ENCODE measurements at places on chromosomes 7 and 10.

DNA sequence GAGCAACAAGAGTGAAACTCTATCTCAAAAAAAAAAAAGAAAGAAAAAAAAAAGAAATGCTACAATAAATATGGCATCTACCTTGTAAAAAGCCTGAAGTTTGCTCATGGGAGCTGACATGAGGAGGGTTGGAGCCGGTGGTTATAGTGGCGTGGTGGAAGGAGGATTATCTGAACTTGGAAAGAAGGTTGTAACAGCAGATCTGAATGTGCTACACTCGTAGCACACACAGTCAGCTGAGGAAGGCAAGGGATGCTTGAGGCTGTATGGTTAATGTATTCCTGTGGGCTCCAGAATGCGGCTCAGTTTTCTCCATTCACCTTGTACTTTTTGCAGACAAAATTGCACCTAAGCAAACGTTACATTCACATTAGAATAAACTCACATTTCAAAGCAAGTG is 390.3 kb upstream of the GALNT17 start:
- no peak for DNase-seq

DNA sequence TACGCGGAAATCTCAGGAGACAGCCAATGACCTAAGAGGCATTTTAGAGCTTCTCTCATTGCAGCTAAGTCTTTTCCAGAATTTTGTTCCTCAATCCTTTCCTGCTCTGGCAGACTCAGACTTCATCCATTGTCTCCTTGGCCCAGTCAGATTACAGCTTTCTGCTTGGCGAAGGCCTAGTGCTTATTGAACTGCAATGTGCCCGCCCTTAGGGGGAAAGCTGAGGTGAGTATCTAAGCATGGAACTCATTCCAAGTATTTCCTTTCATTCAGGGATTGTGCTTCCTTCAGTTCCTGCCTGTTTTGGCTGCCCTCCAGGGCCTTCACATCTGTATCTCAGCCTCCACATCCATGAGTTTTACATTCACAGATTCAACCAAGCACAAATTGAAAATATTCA is 37.5 kb downstream of the PRLHR start:
- no peak for DNase-seq

DNA sequence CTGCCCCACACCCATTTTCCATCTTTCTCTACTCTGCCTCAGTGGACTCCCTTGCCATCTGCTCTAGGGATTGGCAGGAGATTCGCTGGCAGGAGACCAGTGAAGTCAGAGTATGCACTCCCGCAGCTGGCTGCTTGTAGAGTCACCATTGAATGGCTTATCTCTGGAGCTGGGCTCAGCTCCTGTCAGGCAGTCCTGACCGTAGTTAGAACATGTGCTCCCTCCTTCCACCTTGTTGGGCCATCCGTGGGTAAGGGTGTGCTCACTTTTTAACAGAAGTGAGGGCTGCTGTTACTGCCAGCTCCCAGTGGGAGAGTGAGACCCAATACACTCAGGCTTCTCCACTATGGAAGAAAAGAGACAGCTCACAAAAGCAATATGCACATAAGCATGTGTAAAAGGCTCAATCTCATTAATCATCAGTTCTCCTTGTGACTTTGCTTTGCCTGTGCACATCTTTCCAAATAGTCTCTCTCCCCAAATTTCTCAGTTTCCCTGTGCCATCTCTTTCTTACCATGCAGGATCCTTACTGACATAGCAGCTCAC is 773.3 kb downstream of the GRID1 start:
- no peak for DNase-seq

- DNase-seq = no peak
These were observed 9.3 kb downstream of the ARL3 start for GRCh38 chr10:102704915-102705314.

DNA sequence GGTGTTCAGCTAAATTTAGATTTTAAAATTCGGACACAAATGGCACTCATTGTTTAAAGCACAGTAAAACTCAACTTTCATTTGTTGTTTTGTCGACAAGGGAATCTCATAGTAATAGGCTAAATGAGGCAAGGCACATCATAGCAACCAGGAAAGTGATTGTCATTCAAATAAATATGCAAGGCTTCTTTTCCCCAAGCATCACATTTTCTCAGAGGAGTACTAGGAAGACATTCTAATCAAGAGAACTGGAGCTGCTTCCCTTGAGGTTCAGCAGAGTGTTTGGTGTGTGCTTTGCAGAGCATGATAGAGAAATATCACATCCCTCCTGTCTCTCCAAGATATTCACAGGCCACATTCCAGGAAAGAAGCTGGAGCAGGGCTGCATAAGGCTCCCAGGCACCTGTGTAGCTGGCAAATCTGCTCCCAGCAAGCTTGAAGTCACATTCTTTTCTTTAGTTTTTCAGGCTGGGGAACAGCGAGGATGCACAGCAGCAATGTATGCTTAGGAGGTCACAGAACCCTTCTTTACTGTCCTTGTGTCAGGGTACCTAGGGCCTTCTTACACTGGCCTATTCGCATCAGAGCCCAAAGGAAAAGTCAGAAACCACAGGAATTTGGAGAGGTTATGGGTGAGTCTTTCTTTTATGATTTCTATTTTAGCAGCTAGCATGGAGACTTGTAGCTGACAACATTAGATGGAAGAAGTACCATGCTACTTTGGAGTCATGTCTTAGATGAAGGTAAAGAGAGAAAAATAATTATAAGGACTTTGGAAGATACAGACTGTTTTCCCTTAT is 95.9 kb upstream of the HDAC9 start:
- no peak for DNase-seq

DNA sequence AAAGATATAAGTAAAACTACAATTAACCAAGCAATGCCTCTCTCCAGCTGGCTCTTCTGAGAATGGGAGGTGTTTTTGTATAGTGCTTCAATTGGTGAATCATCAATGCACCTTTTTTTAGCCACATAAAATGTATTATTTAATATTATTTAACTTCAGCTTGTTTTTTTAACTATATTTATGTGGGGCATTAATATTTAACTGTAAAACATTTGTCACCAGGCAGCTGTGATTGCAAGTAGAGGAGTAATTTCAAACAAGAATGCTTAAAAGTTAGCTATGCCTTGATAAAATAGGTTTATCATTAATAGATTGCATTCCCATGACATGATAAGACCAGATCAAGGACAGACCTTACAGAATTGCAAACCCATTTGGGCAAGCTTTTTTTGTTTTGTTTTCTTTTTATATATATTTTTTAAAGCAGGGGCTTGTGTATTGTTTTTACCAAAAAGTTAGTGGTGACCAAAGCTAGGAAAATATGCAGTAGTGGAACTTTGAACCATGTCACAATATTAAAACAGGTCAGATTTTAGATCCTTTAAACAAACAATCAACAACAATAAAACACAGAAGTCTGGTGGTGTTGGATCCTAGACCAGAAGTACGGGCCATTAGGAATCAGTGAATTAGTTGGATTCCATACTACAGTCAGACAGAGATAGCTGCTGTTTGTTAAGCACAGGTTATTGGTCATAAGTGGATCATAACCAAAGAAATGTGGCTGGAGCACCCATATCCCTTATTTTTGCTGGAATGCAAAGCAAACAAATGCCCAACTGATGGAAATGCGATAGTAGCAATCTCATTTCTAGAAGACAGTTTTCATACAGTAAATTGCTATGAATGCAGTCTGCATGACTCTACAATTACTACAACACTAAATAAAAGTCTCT is 2.9 kb downstream of the CAV2 start:
- DNase-seq = no peak
